ENCODE measurements at places on chromosomes 3 and 15.
A peak's percentile ranks its signal among the peaks of the same experiment; 100 is the strongest.

DNA sequence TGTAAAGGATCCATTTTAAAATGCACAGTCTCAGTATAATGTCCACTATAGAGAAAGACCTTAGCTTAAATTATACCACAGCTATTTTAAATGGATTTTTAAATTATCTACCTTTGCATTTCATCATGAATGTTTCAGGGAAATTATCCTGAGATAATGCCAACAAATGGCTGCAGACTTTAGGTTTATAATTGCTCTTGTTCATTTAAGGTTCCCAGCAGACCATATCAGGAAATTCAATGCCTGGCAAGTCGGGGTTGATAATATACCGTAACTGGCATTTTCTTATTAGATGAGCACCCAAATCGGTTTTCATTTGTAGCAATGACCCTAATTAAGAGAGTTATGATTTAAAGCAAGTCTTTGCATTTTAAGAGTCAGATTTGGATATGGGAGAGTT is 227.1 kb upstream of the ARRDC4 start:
- no peak for DNase-seq

GRCh38 chr3:188152660-188153436 is 1.1 kb upstream of the LPP start:
- no peak for DNase-seq

- no peak for DNase-seq
Measured at GRCh38 chr15:64938192-64938591, 26.5 kb downstream of the ANKDD1A start.

- no peak for DNase-seq
Measured at GRCh38 chr3:173711619-173712018, 314.1 kb downstream of the NLGN1 start.

GRCh38 chr3:115162759-115163158 is 15.7 kb upstream of the ZBTB20 start:
- no peak for DNase-seq

- no peak for DNase-seq
Measured at GRCh38 chr3:170144437-170144843, 37.1 kb downstream of the PHC3 start.

DNA sequence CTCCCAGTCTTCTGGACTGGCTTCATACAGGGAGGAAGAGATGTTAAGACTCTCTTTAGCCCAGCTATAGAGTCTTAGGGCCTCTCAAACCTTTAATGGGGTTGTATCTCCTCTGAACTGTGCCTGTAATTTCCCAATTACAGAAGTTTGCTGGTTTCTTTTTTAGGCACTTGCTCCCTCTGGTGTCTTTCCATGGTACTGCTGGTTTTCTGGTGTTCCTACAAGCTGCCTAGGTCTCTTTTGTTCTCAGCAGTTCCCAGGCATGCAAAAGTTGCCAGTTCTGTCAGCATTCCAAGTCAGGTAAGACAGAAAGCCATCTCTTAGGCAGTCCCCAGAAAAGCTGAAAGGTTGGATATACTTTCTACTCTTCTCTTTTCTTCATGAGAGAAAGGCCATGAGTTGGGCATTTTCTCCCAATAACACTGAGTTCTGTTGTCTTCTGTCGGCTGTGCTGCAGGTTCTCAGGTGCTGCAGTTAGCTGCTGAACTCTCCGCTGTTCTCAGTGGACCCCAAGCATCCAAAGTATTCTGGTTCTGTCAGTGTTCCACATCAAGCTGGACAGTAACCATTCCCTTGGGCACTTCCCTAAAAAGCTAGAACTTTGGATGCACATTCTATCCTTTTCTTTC is 54.4 kb upstream of the EHHADH start:
- DNase-seq = peak; percentile 66

DNA sequence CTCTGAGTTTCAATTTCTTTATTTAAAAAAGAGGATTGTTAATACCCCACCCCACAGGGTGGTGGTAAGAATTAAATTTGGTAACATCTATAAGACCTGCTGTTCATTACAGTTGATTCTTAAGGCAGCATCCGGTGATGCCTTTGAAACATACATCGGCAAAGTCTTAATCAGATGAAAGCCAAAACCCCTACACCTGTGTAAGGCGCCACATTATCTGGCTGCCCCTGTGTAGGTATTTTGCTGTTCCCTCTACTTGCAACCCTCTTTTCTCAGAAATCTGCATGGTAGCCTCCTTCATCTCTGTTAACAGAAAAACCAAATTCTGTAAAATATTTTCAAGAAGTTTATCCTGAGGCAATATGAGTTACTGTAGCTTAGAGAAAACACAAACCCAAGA is 90.0 kb downstream of the ST6GAL1 start:
- DNase-seq = no peak

- no peak for DNase-seq
Measured at GRCh38 chr15:41483519-41483918, 10.2 kb upstream of the ITPKA start.

DNA sequence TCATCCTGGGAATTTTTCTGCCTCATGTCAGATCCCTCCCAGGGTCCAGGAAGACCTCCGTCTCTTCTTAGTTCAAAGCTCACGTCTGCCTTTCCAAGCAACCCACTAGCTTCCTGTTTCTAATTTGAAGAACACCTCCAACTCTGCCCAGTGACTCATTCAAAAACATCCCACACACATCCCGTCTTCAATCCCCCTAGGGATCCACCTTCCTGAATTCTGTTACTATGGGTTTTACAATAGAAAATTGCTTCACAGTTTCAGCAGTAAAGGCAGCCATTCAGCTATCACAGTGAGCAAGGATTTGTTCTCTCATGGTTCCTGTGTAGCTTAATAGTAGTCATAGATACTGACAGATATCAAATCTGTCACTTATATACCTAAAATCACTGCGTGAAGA is 308.3 kb upstream of the CCDC54 start:
- no peak for DNase-seq

DNA sequence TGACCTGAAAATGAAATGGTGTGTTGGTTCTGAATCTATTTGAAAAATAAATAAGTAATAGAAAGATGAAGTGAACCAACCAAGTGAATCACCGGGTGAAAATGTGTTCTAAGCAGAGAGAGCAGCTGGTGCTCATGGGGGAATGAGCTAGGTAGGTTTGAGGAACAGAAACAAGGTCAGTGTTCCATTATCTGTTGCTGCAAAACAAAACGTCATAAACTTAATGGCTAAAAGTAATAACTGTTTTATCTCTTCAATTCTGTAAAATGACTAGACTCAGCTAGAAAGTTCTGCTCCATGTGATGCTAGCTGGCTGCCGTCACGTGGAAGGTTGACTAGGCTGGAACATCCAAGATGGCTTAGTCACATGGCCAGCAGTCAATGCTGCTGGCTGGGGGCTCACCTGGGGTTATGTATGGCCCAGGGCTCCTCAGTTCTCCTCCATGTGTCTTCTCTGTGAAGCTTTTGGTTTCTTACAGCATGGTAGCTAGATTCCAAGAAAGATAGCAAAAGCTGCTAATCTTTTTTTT is 13.3 kb upstream of the SH3BP5 start:
- DNase-seq = no peak

DNA sequence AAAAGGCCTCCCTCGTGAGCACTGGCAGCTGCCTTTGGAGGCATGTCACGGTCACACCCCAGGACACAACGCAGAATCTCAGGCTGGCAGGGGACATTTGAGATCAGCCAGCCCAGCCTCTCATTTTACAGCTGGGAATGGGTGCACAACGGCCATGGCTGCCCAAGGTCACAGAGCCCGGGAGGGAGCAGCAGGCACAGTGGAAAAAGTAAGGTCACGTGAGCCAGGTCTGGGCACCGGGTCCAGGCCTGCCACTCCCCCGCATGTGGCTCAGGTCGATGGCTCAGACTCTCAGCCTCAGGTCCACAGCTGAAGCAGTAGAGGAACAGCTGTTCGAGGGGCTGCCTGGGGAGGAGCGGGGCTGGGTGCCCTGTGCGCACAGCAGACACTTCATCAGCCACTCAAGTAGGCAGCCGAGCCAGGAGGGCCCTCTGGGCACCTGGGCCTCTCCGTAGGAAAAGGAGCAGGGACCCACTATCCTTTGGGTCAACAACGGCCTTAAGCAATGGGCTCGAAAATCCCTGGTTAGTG is 260.6 kb downstream of the GOLGA6L6 start:
- no peak for DNase-seq

- no peak for DNase-seq
Measured at GRCh38 chr15:70358011-70358819, 260.5 kb upstream of the TLE3 start.

DNA sequence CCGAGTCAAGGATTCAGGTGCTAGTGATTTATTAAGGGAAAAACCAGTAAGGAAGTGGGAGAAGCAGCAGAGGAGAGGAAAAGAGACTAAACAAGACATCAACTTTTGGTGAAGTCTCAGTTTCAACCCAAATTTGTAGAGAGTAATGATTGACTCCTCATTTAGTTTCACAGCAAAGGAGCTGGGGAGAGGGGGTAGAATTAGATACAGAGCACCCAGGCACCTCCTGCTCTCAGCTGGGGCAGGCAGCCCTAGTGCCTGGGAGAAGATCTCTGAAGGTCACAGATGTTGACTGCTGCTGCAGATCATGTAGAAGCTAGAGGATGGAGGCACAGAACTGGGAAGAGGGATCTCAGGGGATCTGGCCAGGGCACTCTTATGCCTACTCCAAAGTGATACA is 29.1 kb downstream of the RPL39L start:
- DNase-seq = no peak

- no peak for DNase-seq
Measured at GRCh38 chr15:25407950-25408349, 30.9 kb downstream of the UBE3A start.

- peak; percentile 32 for DNase-seq
Measured at GRCh38 chr3:194688200-194688740, 2.6 kb downstream of the FAM43A start.

DNA sequence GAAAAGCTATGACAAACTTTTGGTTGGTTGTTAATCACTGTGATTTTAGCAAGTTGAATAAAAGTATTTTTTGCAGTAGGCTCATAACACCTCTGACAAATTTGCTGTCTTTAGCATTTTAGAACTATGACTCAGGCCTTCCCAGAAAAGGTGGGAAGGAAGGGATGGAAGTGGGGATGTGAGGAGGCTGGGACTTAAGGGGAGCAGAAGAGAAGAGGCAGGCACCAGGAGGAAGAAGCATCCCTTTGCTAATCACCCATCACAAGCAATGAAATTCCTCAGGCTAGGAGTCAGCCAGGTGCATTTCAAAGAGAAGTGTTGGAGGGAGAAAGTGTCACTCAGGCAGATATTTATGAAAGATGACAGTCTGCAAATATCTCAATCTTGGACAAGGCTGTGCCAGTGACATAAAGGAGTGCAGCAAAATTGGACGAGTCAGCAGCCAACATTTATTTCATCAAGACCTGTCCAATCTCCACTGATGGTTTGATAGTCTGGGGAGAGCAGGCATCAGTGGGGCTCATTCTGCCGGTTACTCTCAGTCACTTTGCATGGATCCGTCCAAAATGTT is 337.3 kb upstream of the ARRDC4 start:
- DNase-seq = no peak

- no peak for DNase-seq
Measured at GRCh38 chr3:32102289-32102688, 4.1 kb upstream of the GPD1L start.

DNA sequence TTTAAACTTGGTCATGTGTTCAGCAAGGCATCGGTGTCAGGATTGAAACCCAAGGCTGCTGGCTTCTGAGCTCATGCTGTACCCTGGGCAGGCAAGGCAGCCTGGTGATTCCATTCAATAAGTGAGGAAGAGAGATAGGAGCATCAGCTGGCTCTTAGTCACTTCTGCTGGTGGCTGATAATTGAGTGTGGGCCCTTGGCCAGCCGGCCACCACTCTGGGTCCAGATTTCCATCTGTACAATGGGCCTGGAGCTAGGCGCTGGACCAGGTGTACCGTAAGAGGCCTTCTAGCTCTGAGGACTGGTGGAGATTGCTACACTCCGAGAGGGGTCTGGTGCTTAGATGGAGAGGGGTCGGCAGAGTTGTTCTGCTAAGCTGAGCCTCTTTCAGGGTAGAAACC is 4.3 kb downstream of the CD276 start:
- DNase-seq = no peak

- no peak for DNase-seq
Measured at GRCh38 chr3:191873736-191874135, 412.8 kb downstream of the PYDC2 start.

DNA sequence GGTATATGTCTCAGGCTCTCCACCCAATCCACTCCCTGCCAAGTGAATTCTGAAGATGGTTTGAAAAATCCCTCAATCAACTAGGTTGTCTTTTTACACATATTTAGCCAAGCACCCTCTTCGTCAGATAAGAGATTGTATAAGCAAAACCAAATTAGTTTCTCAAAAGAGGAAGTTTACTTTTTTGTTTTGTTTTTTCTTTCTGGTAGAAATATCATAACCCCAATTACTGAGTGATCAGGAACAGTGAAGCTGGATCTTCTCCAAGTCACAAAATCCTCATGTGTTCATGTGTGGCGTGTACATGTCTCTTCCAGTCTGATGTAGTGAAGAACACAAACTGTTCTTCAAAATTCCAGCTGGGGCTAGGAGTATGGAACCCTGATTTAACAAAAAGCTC is 180.6 kb downstream of the FOXP1 start:
- no peak for DNase-seq

- peak; percentile 39 for DNase-seq
Measured at GRCh38 chr15:91055548-91056331, 33.3 kb upstream of the VPS33B start.

DNA sequence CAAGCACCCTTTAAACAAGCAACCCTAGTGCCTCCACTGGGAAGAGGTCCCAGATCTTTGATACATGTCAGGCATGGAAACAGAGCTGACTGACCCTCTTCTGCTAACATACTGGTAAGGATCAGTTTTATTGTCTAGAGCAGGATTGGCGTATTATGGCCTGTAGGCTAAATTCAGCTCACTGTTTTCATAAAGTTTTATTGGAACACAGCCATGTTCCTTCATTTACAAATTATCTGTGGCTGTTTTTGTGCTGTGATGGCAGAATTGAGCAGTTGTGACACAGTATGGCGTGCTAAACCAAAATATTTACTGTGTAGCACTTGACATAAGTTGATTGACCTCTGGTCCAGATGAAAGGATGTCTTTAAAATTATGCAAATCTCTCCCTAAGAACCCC is 45.0 kb downstream of the WDR76 start:
- no peak for DNase-seq

DNA sequence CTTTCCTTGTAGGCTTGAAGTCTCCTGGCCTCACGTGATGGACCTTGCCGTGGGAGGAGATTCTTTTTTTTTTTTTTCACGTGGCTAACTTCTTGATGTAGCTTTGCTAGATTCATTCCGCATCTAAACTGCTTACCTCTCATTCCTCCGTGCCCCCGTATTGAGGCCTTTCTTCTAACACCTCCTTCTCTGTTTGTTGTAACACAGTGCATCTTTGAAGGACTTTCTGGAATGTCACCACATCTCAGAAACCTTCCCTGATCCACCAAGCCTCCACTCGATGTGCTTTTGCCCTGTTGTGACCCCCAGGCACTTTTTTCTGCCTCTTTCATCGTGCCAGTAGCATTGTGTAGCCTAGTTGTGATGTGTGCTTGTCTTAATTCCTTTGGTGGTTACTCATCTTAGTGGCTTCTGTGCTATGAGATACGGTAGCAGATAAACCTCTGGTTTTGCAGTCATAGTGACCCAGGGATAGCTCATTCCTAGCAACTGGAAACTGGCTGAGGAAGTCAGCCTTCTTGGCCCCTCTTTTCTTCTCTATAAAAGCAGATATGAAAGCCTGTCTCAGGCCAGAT is 1.6 kb upstream of the BNC1 start:
- no peak for DNase-seq

All from activated CD4-positive, alpha-beta T cell treated with anti-CD3 and anti-CD28 coated beads, Interleukin-2, amount 50 U/mL, for 48 hours (primary cell).